Activated T-cell treated with anti-CD3 and anti-CD28 coated beads, Interleukin-2, amount 50 U/mL, for 48 hours (primary cell): ENCODE measurements at places on chromosomes 16 and 17.

DNA sequence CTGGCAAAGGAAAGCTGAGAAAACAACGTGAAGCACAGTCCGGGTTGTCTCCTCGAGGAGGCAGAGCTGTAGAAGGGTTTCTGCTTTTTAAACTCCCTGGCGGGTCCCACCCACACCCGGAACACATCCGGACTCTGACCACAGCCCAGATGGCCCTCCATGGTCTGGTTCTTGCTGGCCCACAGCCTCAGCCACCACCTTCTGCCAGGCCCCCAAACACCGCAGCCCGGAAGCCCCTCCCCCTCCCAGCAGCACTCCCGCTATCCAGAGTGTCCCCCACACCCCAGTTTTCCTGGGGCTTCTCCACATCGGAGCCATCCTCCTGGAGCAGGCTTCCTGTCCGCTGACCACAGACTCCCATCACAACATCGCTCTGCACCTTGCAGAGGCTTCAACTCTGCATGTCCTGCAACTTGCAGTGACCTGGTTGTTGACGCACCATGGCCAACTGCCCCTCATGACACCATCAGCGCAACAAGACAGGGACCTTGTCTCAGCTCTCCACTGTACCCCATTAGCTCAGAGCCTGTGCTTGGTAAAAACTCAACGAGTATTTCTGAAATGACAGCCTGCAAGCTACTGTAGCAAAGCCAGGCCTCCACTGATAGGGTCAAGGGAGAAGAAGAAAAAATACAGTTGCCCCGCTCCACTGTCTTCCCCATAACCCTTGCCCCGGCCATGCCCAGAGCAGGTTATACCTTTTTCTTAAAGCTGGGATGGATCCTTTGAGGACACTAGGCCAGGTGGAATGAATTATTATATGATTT lies 129.8 kb downstream of the C16orf78 start:
- DNase-seq, result no peak

DNA sequence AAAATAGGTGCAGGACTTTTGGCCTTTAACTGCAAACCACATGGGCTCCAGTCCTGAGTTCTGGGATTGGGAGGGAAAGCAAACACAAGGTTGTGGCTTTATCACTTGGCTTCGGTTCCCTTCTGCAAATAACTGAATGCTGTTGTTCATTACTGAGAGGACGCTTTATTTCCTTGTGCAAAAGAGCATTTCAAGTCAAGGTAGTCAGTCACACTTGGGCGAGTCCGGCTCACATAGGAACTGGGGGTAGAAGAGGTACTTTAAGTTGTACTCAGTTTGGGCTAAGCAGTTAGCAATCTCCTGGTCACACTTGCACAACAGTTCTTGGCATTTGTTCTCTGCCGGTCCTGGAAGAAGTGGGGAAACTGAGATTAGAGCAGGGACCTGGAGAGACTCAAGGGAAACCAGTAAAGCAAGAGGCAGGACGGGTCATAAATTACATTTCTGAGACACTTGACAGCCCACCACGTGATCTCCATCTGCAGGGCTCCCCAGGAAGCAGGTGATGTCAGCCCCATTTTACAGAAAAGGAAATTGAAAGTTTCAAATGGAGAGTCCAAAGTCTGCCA lies 21.6 kb downstream of the PLA2G10 start:
- DNase-seq, result no peak

- DNase-seq, result no peak
Observed at GRCh38 chr17:56581635-56582627, 11.6 kb upstream of the NOG start.

- DNase-seq, result no peak
Observed at GRCh38 chr17:59427996-59428395, 96.5 kb downstream of the YPEL2 start.

DNA sequence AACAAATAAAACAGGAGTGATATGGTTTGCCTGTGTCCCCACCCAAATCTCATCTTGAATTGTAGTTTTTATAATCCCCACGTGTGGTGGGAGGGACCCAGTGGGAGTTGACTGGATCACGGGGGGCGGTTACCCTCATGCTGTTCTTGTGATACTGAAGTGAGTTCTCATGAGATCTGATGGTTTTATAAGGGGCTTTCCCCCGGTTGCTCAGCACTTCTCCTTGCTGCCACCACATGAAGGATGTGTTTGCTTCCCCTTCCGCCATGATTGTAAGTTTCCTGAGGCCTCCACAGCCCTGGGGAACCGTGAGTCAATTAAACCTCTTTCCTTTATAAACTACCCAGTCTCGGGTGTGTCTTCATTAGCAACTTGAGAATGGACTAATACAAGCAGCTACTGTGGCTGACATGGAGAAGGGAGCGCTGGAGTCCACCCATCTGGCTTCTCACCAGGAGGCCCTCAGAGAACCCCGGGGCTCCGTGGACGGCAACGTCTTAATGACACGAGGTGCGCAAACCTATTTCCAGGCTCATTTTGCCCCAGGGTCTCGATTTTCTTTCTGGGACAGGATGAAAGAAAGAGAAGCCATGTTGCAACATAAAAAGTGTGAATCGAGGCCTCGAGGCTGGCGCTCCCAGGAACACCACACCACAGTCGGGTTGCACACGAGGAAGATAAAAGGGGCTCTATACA lies 129.5 kb downstream of the DYNLRB2 start:
- DNase-seq, result peak; percentile 29

GRCh38 chr17:77814091-77814772 lies 144.3 kb upstream of the TNRC6C start:
- no peak for DNase-seq

DNA sequence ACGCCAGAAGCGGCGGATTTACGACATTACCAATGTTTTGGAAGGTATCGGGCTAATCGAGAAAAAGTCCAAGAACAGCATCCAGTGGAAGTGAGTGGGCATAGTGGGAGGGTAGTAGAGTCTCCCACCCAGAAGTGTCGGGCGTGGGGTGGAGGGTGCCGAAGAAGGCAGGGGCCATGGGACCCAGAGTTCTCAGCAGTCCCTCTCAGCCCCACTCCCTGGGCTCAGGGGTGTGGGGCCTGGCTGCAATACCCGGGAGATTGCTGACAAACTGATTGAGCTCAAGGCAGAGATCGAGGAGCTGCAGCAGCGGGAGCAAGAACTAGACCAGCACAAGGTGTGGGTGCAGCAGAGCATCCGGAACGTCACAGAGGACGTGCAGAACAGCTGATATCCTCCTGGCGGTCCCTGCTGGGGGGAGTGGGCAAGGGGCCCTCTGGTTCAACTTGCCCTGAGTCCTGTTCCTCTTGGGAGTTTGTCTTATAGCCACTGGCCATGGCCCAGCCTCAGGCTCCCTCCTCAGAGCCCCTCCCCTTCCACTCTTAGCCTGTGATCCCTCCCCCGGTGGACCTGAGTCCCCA lies 916 bp downstream of the E2F4 start:
- DNase-seq, result no peak

DNA sequence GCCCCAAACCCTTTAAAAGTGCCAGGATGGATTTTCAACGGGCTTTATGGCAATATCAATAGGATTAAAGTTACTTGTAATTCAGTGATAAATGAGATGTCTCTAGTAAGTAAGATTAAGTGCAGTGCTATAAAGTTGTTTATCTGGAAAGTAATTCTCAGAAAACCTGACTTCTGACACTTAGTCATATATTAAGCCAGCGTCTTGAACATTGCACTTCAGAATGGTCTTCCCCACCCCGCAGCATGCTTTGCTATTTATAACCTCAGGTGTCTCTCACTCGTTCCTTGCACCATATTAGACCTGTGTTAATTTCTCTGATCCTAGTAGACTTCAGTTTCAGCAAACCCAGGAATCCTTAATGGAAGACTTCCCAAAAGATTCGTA lies 2.1 kb upstream of the MAF start:
- DNase-seq, result no peak

DNA sequence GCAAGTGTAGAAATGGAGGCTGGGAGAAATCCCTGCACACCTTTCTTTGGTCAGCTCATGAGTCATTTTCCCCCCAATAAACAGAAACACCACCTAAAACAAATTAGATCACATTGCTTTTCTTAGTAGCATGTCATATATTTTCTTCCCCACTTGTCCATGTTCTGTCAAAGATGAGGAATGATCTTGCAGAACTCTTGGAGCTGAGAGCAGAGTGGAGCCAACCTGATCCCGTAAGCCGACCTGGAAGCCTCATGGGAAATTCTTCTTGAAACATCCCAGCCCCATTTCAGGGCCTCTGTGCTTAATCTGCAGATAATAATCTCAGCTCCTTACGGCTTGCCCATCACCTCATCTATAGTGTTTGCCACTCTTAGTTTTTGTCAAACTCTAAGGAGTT lies 284.6 kb upstream of the ELAC2 start:
- DNase-seq, result no peak

GRCh38 chr16:87878704-87879103 lies 9.4 kb upstream of the SLC7A5 start:
- DNase-seq, result no peak

GRCh38 chr16:66266436-66267291 lies 99.8 kb upstream of the CDH5 start:
- DNase-seq, result no peak

- no peak for DNase-seq
Observed at GRCh38 chr17:16398270-16399267, 16.8 kb upstream of the TRPV2 start.

DNA sequence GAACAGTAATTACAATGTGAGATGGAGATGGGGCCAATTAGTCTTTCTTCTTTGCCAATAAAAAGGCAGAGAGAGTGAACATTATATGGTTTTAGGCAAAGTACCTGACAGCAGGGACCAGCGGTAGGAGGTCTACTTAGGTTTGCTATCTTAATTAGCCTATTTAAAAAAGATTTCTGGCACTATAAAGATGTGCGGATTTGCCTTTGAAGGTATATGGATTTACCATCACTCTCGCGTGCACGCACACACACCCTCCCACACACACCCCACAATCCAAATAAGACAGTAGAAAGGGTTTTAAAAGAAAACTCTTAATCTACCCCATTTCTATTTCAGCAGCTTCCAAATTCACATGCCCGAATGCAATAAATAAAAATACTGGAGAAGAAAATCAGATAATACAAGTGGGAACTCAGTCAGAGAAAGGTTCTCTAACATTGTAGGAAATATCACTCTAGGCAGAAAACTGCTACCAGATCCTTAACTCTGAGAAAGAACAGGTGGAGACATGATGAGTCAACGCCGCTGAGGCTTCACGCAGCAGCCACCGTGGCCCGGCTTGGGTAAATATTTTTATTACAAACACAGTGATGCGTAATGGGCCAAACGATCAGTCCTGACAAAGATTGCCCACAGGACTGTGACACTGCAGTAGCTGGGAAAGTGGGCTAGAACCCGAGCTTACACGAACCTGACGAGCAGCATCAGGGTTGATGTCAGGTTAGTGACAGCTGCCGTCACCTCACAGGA lies 66.6 kb upstream of the AXIN2 start:
- DNase-seq, result no peak

DNA sequence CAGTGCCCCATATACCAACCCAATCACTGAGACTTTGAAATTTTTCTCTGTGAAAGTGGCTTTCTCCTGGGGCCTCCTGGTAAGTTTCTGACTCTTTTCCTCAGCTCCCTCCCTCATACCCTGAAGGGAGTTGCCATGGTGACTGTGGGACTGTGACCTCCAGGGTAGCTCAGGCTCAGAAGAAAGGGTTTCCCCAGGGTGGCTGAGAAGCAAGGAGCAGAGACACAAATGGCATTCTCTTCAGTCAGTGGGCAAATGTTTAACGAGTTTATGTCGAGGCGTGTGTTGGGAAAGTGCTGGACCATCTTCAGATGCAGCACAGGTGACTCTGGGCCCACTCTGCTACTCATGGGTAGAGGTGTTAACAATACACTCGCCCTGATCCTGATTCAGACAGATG lies 46.8 kb downstream of the MRPS23 start:
- no peak for DNase-seq

DNA sequence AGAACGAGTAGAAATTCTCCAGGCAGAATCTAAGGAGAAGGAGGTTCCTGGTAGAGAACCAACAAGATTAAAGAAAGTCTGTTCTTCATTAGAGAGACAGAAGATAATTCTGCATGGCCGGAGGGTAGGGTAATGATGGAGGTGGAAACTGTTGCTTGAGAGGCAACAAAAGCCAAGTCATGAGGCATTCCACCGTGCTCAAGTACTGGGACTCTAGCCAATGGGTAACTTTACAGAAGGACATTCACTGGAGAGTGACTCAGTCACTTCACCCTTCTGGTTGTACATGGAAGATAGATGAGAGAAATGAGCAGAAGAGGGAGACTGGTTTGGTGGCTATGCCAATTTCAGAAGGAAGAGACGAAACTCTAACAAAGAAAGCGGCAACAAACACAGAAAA lies 53.6 kb upstream of the ANKFN1 start:
- DNase-seq, result no peak

GRCh38 chr16:57422026-57422944 lies 17.7 kb downstream of the CCL17 start:
- no peak for DNase-seq

DNA sequence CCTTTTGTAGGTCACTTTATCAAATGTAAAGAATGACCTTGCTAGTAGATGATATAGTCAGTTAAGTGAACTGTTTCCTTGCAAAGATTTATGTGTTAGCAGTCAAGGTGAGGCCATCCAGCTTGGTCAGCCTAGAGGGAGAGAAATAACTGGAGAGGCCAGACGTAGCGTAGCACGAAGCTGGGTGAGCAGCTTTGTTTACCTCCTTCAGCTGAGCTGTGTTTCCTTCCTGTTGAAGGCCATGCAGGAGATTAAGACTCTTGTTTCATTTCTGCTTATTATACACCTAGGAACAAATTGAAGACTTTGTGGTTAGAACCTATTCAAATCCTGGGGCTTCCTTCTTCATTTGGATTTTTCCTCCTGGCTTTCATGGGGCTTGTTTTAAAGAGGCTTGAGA lies 267.1 kb downstream of the PHKB start:
- DNase-seq, result no peak

GRCh38 chr17:20087538-20088250 lies 78.5 kb downstream of the SPECC1 start:
- DNase-seq, result no peak

GRCh38 chr17:10385871-10386270 lies 13.1 kb upstream of the MYH13 start:
- DNase-seq, result no peak

GRCh38 chr16:22194707-22195444 lies 11.2 kb upstream of the EEF2K start:
- DNase-seq, result peak; percentile 27

DNA sequence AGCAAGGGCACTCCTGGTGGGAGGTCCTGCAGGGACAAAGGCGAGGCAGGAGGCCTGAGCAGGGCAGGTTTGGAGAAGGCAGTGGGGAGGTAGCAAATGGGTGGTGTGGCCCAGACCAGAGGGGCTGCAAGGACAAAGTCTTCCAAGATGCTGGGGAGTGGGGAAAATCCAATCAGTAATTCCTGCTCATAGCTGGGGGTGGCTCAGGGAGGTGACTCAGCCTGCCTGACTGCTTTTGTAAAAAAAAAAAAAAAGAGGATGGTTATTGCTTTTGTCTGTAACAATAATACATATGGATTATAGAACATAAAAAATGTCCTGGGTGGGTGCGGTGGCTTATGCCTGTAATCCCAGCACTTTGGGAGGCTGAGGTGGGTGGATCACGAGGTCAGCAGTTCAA lies 5.2 kb downstream of the IL34 start:
- DNase-seq, result no peak

- DNase-seq, result no peak
Observed at GRCh38 chr16:14370736-14371234, 259.3 kb downstream of the PARN start.
